ENCODE measurements at places on chromosomes 4 and X.

DNA sequence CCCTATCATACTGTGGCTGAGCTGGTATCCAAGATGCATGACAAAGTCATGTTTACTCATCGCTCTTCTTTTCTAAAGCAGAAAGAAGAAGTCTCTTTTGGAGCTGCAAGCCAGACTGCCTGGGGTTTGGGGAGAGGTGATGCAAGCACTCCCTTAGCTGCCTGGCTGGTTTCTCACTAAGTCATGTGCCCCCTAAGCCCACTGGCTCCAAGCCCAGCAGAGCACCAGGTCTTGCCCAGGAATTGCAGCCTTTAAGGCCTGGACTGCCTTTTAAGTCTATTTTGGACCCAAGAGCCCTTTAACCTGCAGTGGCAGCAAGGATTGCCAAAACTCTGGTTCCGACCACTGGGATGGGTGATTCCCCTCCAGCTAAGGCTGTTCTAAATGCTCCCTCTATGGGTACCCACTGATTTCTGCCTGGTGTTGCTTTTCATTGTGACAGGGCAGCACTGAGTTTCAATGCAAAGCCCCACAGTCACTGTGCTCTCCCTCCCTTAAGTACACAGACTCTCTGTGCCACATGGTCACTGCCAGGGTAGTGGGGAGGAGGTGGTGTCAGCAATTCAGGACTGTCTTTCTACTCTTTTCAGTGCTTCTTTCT, 548.6 kb downstream of the TLL1 start:
- DNase-seq, result no peak

DNA sequence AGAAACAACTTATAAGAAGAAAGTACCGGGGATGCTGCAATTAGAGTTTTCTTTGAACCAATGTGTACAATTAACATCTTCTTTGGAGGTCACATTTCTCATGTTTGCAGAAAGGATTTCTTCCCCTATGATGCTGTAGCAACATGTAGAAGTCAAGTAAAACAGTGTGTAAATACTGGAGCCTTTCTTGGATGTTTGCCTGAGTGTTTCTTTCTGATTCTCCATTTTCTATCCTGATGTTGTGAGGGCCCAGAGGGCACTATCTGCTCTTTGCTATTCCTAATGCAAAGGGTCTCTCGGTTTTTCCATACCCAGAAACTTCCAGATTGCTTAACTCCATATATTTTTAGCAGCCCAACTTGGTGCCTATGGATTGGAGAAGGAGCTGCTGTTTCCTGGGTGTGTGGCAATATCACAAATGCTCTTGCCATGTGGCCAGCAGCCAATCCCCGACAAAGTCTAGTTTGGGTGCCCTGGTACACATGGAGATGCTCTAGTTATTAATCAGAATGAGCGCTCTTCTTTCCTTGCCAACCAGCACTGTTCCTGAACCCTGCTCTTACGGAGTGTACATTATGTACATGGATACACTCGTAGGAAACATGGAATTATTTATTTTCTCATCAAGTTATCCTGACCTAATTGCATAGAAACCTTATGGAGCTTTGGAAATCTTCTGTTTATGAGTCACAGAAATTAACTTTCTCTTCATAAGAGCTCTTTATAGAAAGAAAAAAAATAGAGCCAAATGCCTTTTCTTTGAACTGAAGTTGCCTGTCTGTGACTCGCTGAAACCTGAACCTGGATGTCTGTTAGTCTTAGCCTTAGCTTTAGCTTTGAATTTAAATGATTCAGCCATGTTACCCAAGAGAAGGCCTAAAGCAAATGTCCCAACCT, 67.0 kb upstream of the GPC4 start:
- DNase-seq, result no peak

- DNase-seq, result no peak
Measured at GRCh38 chr4:188439641-188440311, 300.5 kb downstream of the TRIML1 start.

DNA sequence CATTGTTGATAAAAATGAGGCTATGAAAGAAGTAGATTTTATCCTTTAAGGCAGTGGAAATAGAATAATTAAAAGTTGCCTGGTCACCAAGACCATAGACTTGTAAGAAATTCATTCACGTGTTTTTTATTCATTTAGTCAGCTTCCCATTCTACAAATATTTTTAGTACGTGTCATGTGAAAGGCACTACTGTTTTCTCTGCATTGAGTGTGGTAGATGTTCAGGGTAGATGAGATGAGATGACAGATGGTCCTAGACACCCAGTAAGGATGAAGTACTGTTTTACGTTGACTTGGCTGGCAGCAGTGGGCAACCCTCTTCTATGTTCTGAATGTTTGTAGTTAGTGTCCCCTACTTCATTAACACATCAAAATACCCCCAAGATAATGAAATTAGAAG, 228.1 kb downstream of the ARHGAP24 start:
- DNase-seq, result no peak

DNA sequence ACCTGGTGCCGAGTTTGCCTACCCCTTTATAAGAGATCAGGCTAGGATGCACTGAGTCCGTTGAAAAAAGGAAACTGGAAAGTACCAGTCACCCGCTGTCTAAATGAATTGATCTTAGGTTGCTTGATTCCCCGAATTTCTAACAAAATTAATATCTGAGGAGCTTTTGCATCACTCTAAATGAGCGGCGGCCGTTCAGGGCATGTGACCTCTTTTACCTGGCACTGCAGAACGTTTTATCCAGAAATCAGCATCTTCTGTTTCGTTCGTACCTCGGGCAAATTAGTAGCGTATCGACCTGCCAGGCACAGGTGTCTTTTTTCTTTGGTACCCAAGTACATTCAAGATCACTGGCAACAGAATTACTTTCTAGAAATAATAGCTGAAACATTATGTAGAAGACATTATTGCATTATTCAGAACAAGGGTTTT, 876 bp downstream of the KLHL2 start:
- no peak for DNase-seq

GRCh38 chr4:85165808-85166207, 199.3 kb upstream of the WDFY3 start:
- DNase-seq, result no peak

- DNase-seq, result no peak
Measured at GRCh38 chr4:145873901-145874300, 64.7 kb downstream of the ZNF827 start.

DNA sequence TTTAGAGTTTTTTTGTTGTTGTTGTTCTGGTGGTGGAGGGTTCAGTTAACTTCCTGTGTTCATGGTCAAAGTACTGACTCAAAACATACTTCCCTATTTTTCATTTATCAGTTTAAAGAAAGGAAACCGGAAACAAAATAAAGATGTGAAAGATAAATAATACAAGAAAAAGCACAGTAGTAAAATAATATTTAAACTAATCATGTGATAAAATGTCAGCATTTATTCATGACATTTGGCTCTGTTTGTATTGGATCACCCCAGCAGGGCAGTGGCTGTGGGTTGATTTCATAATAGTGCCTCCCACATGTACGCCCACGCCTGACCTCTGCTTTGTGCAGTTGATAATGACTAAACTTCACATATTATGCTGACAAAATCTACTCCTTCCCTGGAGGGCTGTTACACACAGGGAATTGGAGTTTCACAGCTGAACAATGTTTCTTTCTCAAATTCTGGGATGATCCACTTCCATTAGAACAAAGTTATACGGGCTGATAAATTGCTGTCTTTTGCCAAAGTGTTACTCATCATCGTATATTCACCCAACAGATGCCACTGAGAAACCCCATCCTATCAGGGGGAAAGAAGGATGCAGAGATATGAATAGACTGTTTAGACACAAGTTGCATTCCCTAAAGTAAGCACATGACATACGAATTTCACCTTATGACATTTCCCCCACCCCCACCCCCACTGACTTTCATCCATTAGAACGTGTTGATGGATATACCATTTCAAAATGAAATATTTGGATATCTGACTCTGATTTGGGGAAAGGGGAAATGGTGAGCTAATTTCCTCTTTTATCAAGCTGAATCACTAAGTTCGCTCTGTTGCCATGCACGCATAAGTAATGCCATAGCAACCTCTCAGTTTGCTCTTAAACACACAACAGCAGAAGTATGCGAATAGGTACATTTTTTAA, 48.3 kb downstream of the AMELX start:
- DNase-seq, result no peak

DNA sequence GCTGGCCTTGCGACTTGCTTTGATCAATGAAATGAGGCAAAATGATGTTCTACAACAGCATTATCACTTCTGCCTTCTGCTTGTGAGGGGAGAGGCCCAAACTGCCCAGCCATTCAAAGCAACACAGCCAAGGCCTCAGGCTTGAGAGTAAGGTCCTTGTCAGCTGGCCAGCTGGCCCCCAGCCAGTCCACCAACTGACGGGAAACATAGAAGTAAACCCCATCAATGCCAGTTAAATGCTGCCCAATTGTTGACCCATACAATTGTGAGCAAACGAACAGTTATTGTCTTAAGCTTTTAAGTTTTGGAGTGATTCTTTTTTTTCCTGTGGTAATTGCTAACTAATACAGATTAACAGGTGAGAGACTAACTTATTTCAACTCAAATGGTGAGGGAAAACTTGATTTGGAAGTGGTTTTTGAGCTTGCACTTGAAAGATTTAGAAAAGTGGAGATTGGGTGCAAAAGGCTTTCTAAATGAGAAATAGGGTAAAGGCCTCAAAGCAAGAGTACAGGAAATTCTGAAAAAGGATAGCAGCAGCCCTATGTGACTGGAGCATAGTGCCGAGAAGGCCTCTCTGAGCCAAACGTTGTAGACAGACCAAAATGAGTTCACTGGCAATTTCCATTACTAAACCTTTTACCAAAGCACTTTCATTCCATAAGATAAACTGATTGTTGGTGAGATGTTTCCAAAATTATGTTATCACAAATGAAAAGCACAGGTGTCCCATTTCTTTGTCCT, 66.9 kb downstream of the ARHGEF38 start:
- DNase-seq, result no peak

DNA sequence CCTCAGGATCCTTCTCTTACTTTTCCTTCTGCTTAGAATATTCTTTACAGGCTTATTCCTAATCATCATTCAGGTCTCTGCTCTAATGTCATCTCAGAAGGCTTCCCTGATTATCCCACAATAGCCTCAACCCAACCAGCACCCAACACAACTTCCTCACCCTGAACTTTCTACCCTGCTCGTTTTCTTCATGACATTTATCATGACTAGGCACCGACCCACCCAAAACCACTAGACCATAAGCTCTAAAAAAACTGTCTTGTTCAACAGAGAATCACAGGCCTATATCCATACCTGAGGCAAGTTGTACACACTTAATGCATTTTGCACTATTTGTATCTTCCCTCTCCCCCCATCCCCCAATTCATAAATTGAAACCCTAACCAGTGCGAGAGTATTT, 95.3 kb downstream of the SH3RF1 start:
- no peak for DNase-seq

- DNase-seq, result no peak
Measured at GRCh38 chr4:173866322-173867026, 336.4 kb upstream of the HAND2 start.

DNA sequence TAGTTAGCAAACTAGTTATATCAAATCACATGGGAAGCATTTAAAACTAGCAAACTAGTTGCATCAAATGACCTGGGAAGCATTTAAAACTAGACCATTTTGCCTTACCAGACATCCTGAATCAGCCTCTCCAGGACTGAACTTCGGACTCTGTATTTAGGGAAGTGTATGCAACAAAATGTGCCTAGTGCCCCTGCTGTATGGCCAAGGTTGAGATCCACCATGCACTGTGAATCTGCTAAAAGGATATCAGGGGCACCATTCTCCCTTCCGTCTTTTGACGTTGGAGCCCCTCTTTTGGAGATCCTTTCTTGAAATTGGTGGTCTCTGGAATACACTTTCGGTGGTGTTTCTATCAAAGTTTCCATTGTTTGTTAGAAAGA, 49.5 kb downstream of the CCNI start:
- no peak for DNase-seq
